ENCODE measurements at places on chromosomes 7 and 10.

GRCh38 chr7:31114593-31115343 is 62.7 kb downstream of the ADCYAP1R1 start:
- DNase-seq = no peak

DNA sequence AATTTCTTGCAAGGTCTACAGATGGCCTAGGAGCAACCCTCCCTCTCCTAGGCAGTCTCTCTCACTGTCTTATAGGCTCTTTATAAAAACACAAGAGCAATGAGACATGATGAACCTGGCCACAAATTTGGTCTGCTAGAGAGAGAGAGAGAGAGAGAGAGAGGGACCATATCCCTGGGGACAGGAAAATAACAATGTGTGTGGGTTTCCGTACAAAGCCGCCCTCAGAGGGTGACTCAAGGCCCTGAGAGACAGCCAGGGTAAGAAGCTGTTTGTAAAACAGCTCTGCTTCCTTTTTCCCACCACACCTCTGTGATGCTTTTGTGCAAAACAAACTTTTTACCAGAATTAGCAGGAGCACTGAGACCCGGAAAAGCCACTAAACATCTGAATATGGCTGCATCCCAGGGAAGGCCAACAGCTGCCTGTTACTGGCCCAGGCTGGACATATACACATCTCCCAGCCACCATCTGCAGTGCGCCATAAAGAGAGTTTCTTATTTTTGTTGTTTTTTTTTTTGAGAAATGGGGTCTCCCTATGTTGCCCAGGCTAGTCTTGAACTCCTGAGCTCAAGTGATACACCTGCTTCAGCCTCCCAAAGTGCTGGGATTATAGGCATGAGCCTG is 18.4 kb downstream of the GIMAP5 start:
- DNase-seq = peak; percentile 78

GRCh38 chr10:33743429-33743857 is 409.0 kb upstream of the NRP1 start:
- no peak for DNase-seq

- DNase-seq = no peak
Observed at GRCh38 chr10:119377451-119377957, 165.0 kb downstream of the RGS10 start.

DNA sequence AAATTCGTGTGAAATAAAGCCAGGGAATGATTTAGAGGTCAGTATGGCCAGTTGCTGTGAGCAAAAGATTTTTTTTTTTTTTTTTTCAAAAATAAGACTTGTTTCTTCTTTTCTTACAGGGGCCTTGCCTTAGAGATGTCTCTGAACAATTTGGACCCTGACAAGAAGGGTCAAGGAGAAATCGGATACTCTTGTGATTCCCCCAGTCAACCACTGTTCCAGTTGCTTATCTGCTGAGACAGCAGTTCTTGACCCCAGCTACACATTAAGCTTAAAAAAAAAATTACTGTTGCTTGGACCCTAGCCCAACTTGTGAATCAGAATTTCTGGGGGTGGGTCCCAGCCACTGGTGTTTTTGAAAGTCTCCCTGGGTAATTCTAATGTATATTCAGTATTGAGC is 12.0 kb upstream of the FMC1 start:
- DNase-seq = no peak

GRCh38 chr7:21984042-21984441 is 38.3 kb upstream of the CDCA7L start:
- DNase-seq = no peak

DNA sequence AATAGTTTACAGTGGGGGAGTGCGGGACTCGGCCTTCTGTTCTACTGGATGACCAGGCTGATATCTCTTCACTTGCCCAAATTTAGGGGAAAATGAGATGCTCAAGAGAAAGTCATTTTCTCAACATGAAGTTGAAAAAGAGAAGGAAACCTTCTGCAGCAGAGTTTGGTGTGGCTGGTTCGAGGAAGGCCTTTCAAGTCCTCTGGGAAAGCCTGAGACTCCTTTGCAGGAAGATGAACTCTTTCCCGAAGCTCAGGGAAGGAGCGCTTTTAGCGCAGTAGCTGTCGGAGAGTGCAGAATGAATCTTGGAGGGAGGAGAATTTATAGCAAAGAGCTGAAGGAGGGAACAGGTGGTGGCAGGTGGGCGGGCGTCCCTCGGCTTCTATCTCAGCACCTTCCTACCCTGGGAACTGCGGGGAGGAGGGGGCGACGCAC is at the start of gene ATOH7:
TSS of gene ATOH7 (minus strand) at position 297 of the 435 bp plus-strand sequence. CDS start 436 bp downstream, outside the sequence.
- no peak for DNase-seq

- DNase-seq = no peak
Observed at GRCh38 chr7:116265881-116266280, 55.5 kb downstream of the TES start.

GRCh38 chr10:59234816-59235429 is 58.5 kb downstream of the PHYHIPL start:
- no peak for DNase-seq

- DNase-seq = no peak
Observed at GRCh38 chr7:136528329-136528728, 340.1 kb upstream of the CHRM2 start.

GRCh38 chr7:148045521-148045920 is 545.0 kb upstream of the C7orf33 start:
- DNase-seq = no peak

- no peak for DNase-seq
Observed at GRCh38 chr7:132652507-132652906, 76.2 kb upstream of the PLXNA4 start.

DNA sequence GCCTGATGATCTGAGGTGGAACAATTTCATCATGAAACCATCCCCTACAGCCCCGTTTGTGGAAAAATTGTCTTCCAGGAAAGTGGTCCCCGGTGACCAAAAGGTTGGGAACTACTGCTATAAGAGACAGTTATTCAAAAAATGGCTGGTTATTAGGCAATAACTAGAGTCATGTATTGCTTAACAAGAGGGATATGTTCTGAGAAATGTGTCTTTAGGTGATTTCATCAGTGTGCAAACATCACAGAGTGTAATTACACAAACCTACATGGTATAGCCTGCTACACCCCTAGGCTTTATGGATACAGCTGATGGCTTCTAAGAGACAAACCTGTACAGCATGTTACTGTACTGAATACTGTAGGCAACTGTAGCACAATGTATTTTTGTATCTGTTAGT is 71.3 kb upstream of the CSTF2T start:
- no peak for DNase-seq

DNA sequence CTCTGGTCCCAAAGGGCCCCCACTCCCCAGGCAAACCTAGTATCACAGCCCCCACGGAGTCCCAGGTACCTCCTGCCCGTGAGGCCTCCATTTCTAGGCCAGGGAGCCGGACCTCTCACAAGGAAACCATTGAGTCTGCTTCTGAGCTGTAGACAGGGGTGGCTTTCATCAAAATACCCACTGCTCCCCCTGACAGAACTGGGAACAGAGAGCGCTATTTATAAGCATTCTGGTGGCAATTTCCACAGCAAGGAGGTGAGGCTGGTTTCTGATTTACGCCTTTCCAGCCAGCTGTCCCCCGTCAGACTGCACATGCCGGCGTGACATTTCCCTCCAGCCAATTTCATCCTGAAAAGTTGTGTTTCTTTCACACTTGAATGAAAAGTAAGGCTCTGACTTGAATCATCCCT is 407.5 kb upstream of the PRKCQ start:
- DNase-seq = no peak

DNA sequence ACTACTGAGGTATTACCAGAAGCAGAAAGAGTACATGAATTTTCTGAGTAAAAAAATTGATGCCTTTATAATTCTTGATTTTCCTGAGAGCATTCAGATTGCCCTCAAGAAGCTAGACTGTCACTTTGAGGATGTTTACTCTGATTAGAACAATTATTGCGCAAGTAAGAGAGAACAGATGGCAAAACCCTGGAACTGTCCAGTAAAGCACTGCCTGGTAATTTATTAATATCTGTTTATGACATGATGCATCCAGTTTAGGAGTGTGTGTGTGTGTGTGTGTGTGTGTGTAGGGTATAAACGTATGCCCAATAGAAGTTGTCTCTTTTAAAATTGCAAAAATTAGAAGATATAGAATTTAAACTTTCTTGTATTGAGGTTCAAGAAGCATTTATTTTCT is 379.7 kb downstream of the PHTF2 start:
- DNase-seq = no peak

- DNase-seq = no peak
Observed at GRCh38 chr7:27946351-27946750, 206.4 kb downstream of the TAX1BP1 start.

GRCh38 chr7:100971111-100972001 is 2.0 kb downstream of the MUC12 start:
- DNase-seq = no peak

DNA sequence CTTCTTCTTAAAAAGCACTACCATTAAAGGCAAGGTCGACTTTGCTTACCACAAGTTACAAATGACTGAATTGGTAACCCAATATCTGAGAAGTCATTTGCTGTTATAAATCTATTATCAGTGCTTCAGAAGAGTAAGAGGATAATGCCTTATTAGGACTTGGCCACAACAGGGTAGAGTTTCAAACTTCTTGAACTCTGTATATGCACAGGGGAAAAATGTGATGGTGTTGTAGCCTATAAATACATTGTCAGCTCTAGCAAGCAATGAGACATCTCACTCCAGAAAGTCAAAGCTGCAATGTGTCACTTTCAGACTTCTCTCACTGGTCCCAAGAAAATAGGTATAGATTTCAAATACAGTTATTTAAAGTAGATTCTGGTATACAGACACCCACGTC is 9.3 kb downstream of the TFEC start:
- DNase-seq = no peak

DNA sequence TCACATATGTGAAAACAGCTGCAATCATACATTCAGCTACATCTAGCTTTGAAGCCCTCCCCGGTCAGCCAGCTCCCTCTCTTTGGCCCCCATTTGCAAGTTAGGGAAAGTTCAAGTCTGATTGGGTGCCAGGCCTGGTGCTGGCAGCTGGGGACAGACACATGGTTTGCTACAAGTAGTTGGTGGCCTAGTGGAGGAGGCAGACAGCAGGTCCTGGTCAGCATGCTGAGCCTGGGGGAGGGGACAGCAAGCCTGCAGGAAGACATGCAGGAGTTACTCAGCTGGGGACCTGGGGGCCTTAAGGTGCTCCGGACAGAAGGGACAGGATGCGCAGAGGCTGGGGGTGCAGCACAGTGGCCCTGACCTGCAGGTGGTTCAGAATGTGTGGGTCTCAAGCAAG is 956.9 kb upstream of the ZNF722 start:
- no peak for DNase-seq

GRCh38 chr7:25314731-25315267 is 86.5 kb upstream of the NPVF start:
- DNase-seq = no peak

DNA sequence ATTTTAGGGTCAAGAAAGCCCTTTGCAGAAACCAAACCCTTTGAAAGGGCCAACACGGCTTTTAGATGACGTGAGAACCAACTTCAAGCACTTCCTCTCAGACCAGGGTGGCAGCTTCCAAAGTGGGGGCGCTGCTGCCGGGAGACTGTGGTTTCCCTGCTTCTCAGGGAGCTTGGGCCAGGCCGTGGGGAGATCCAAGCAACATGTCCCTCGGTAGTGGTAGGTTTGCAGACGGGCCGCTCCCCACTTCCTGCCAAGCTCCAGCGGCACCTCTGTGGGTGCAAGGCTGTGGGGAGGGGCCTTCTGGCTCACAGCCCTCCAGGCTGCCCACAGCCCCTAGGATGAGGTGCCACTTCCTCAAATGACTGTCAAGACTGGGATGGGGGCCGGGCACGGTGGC is 132.4 kb downstream of the FAM53B start:
- peak; percentile 40 for DNase-seq

DNA sequence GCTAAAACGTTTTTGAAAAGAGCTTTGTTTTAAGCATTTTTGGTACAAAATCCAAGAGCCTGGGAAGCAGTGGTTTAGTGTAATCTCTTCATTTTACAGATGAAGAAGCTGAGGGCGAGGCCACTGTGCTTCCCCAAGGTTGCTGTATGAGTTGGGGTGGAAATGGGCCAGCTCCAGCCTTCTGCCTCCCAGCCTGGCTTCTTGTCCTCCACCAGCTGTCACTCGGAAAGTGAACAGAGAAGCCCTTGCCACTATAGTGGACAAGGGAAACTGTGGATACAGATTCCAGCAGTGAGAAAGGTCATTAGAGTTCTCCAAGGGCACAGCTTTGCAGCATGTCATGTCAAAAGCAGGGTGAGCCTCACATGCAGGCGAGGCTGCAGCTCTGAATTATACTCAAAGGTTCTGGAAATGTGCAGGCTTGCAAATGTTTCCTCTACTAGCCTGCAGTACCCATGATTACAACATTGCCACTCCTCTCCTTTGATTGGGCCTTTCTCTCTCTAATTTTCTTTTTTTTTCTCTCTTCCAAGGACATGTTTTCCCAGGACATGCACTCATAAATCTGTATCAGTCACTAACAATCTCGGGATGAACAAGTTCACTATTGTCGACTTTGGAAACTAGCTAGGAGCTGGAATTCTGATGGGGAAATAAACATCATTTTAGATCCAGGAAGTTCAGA is 33.0 kb downstream of the BAMBI start:
- no peak for DNase-seq

- no peak for DNase-seq
Observed at GRCh38 chr10:43772171-43772570, 123.5 kb upstream of the ZNF32 start.

- no peak for DNase-seq
Observed at GRCh38 chr7:101269664-101270063, 24.8 kb upstream of the FIS1 start.

- DNase-seq = no peak
Observed at GRCh38 chr7:13231216-13231615, 543.8 kb downstream of the ARL4A start.

- no peak for DNase-seq
Observed at GRCh38 chr7:46396481-46396880, 475.4 kb upstream of the IGFBP3 start.

- no peak for DNase-seq
Observed at GRCh38 chr7:19110026-19110730, 7.3 kb downstream of the TWIST1 start.

- no peak for DNase-seq
Observed at GRCh38 chr10:34474009-34474376, 341.1 kb downstream of the PARD3 start.

GRCh38 chr10:77649333-77650331 is 12.0 kb upstream of the KCNMA1 start:
- no peak for DNase-seq

- DNase-seq = no peak
Observed at GRCh38 chr10:51215951-51216834, 141.9 kb downstream of the PRKG1 start.

- DNase-seq = no peak
Observed at GRCh38 chr10:31749981-31750840, 178.4 kb downstream of the ARHGAP12 start.

DNA sequence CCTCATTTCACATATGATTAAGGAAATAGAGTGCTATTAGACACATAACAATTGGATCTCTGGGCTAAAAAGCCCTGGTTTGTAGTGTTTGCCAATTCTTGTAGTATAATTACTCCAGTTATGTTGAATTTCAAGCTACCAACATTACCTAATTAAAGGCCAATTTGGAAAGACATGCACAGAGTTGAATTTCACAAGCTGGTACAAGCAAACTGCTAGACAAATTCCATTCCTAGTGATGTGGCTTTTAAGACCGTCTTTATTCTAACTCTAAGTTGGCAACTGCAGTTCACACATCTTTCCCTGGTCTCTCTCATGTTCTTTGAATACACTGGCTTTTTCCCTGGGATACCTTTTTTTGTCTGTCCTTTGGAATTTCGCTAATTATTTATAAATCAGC is 384.1 kb upstream of the CNTNAP2 start:
- DNase-seq = no peak

All from activated CD4-positive, alpha-beta T cell treated with anti-CD3 and anti-CD28 coated beads for 48 hours (primary cell).